ENCODE measurements at places on chromosomes 2 and 18.

- DNase-seq: no peak
Observed at GRCh38 chr2:9760902-9761228, 82.4 kb upstream of the TAF1B start.

DNA sequence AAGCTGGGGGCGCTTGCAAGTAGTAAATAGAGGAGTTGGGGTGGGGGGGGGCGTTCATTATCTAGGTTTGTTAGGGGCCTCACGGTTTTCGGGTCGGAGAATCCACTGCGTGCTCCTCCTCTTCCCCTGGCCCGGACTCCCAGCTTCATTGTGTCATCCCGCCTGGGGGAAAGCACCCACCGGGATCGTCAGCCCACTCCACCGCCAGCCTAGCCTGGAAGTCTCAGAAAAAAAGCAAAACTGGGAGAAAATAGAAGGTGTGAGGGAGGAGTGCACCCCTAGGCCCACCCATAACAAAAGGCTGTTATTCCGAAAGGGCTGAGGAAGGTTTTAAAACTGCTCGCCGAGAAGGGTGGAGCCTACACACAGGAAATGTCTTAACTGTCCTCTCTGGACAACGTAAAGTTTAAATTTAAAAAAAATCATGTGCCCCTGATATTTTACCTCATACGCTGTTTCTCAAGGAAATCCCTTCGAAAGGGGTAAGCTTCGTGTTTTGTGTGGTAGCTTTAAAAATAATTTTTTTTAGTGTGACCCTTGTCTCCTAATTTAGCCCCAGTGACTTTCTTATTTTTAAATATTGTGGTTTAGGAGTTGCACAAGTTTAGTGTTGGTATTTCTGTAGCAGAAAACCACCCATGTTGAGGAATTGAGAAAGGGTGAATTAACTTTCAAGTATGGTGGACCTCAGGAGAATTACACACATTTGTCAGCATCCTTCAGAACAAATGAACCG lies 104.2 kb downstream of the SPTBN1 start:
- peak; percentile 20 for DNase-seq

DNA sequence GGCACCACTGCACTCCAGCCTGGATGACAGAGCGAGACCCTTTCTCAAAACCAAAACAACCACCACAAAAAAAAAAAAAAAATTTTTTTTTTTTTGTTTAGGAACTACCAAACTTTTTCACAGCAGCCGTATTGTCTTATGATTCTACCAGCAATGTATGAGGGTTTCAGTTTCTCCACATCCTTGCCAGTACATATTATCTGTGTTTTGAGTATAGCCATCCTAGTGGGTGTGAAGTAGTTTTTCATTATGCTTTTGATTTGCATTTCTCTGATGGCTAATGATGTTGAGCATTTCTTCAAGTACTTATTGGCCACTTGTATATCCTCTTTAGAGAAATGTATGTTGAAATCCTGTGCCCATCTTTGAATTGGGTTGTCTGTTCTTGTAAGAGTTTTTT lies 51.7 kb downstream of the COX7A2L start:
- DNase-seq: no peak

DNA sequence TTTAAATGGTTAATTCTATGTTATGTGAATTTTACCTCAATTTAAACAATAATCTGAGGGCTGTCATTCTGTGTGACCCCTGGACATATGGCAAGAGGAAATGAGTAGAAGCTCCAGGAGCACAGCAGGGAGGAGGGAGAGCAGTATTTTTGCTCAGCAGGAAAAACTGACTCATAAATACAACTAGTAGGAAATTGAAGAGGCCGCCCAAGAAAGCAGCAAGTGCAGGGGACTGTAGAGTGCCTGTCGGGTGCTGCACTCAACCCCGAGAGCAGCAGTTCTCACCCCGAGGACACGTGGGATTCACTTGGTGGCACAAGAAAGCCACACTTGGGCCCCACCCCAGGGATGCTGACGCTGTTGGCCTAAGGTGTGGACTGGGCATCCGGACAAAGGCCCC lies 60.8 kb downstream of the NPAS2 start:
- no peak for DNase-seq

- DNase-seq: no peak
Observed at GRCh38 chr2:29174937-29175336, 59.7 kb downstream of the CLIP4 start.

DNA sequence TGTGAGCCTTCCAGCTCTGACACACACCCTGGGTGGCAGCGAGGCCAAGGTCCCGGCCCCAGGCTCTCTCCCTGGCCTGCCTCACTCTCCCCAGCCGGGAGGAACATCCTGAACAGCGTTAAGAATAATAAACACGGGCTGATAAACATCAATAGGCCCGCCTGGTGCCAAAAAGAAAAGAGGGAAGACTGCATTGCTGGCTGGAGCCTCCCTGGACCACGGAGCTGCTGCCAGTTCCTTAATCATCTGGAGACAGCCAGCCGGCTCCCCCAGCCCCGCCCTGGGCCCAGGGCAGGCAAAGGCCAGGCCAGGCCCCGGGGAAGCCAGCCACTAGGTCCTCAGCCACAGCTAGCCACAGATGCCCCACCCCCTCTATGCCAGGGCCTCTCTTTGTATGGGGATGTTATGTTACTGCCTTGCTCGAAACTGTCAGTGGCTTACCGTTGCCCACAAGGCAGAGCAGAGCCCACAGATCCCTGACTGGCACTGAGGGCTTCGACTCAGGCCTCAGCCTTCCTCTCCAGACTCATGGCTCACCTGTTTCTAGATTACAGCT lies 293.7 kb downstream of the DYSF start:
- no peak for DNase-seq

DNA sequence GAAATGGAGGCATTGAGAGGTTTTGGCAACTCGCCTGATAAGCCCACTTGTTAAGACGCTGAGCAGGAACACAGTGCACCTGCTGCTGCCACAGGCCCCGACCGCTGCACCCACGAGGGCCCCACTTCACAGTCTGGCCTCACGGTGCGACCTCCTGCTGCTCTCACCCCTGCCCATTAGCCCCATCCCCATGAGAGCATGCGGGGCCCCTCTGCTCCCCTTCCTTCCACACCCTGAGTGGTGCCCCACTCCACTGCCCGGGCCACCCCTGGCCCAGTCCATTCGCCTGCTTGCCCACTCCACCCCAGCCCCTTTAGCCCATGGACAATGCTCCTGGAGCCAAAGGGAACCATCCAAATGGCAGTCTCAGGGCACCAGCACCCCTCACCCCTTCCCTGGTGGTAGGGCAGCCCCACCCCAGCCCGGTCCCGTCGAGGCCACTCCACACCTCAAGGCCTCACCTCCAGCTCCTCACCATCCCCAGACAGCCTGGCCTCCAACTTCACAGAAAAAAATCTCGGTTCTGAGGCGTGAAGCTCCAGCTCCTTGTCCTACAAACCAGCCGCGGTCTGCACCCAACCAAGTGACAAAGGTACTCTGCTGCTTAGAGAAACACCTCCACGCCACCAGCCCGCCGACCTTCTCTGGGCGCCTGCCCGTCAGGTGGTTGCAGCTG lies 6.7 kb upstream of the GPR55 start:
- no peak for DNase-seq

DNA sequence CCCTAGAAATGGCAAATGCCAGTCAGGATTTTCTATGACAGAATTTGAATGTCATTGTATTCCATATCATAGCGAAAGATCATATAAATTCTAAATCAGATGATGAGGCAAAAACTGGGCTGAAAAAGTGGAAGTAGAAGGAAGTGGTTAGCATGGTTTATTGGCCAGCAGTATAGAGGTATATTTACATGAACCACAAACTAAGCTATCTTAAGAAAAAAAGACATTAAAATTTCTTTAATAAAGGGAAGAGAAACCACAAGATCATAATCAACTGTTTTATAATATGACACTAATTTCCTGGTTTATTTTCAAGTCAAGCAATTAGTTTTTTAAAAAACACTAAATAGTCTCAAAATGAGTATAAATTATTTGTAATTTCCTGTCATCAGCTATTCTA lies 123.2 kb upstream of the LRP1B start:
- DNase-seq: no peak

DNA sequence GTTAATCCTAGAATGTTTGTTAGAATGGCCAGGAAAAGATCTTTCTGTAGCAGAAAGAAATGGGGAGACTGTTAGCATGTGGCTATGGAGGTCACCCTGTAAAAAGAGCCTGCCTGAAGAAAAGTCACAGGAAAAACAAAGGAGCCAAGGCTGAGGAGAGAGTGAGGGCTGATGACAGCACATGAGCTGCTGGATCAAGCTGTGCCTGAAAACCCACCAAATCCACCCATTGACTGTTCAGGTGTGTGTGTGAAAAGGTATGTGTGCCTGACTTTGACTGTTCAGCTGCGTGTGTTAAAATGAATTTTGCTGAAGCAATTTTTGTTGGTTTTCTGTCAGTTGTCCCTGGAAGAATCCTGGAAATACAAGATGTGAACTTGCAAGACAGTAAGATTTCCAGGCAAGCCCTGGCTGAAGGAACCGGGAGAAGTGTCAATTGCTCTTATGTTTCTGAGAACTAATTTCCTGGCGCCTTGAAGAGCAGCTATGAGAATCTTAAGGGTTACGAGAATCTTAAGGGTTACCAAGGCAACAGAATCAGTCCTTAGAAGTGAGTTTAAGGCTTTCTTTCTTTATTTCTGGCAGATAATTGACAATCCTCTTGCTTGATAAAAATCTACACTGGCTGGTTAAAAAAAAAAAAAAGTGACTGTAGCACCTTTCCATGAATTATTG lies 73.0 kb upstream of the LGALSL start:
- no peak for DNase-seq

DNA sequence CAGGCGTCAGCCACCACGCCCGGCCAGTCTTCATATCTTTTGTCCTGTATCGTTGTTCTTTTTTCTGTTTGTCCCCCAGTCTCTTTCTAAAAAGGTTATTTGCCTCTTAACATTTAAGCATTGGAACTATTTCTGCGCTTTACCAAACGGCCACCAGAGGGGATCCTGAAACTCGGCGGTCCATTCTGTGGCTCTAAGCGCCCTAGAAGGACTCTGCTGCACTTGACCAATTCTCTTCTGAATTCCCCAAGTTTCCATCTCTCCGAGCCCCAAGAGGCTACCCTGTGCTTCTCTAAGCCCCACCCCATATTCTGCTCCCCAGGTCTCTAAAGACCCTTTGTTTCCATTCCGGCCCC lies 33.1 kb upstream of the REG3G start:
- DNase-seq: no peak

GRCh38 chr2:10160203-10160955 lies 37.8 kb downstream of the RRM2 start:
- no peak for DNase-seq

DNA sequence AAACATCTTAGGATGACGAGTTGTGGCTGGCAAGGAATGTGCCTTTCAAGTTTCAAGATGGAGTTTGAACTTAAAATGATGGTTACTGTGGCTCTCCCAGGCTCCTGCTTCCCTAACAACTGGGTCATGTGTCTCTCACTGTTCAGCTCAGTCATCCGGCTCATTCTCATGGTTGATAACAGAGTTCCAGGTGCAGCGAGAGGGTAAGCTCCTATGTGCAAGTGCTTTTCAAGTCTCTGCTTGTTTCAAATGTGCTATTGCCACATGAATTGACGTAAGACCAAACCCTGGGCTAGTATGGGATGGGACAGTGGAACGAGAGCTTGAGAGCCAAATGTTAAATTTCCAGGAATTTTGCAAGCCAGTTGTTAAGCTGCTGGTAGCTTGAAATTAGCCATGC lies 19.5 kb upstream of the PUM2 start:
- DNase-seq: no peak

DNA sequence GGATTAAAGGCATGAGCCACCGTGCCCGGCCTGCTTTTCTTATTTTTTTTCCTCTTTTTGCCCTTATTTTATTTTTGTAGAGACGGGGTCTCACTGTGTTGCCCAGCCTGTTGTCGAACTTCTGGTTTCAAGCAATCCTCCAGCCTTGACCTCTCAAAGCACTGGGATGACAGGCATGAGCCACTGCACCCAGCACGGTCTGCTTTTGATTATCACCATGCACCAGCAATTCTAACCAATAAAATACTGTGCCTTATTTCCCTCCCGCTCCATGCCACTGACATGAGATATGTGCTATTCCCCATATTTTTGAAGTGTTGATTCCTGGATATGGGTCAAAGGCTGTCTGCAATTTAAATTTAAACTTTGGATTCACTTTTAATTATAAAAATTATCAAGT lies 42.9 kb downstream of the ACYP2 start:
- DNase-seq: no peak

DNA sequence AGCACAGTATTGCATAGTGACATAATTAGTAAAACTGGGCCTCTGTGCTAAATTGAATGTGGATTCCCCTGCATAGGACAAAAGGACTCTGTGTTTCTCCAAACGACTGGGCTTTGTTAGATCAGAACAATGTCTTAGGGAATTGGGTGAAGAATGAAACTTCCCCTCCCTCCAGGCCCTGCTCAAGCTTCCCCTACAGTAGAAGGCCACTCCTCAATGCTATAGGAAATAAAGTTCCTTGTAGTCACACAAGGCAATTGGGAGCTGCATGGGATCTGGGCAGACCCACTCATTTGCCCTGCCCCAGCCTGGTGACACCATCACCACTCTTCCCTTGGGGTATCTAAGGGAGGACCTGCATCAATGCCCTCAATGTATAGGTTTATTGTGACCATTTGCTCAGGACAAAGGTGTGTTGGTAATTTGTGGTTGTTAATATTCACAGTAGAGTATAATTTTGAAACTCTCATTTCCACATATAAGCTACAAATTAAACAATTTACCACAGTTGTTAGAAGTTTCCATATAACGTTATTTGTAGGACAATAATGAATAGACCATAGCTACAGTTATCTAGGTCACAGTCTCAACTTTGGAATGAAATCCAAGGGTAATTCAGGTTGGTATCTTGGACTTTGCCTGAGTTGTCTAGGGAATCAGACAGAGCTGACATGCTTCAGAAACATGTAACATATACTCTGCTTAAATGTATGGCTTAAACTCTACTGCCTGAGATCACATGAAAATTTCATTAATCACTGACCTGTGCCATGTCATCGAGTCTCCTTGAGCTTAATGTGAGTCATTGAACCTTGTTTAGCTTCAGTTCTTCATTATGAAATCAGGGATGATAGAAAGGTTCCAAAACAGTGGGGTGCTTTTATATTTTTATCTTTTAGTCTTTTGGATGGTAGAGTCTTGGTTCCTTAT lies 64.8 kb upstream of the DARS1 start:
- DNase-seq: no peak

- no peak for DNase-seq
Observed at GRCh38 chr18:9749611-9750010, 41.5 kb downstream of the RAB31 start.

GRCh38 chr2:239816576-239817467 lies 208.3 kb downstream of the NDUFA10 start:
- DNase-seq: no peak

GRCh38 chr2:139142252-139142880 lies 362.2 kb upstream of the NXPH2 start:
- DNase-seq: no peak

- DNase-seq: no peak
Observed at GRCh38 chr2:207513551-207514257, 16.1 kb upstream of the CREB1 start.
